ENCODE measurements at places on chromosomes 12 and 14.

DNA sequence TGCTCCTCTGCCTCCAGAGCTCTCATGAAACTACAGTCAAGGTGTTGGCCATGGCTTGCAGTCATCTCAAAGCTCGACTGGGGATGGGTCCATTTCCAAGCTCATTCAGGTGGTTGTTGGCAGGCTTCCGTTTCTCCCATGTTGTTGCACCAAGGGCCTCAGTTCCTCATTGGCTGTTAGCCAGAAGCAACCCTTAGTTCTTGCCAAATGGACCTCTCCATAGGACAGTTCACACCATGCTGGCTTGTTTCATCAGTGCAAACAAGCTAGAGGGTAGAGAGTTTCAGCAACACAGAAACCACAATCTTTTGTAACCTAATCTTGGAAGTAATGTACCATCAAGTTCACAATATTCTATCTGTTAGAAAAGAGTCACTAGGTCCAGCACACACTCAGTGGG is 22.7 kb upstream of the PPM1A start:
- DNase-seq = no peak

DNA sequence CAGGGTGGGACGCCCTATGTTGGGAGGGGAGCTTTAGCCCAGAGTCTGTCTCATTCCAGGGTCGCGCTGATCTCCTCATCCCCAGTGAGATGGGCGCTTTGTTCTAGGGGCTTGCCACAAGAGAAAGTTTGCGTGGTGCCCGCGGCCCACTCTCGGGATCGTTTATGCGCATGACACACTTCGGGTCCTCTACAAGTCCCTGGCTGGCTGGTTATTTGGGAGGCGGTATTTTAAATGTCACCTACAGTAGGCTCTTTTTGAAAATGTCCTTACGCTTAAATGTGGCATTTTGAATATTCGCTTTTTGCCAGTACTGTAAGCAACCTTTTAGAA is 541 bp downstream of the GOLT1B start:
- DNase-seq = no peak

DNA sequence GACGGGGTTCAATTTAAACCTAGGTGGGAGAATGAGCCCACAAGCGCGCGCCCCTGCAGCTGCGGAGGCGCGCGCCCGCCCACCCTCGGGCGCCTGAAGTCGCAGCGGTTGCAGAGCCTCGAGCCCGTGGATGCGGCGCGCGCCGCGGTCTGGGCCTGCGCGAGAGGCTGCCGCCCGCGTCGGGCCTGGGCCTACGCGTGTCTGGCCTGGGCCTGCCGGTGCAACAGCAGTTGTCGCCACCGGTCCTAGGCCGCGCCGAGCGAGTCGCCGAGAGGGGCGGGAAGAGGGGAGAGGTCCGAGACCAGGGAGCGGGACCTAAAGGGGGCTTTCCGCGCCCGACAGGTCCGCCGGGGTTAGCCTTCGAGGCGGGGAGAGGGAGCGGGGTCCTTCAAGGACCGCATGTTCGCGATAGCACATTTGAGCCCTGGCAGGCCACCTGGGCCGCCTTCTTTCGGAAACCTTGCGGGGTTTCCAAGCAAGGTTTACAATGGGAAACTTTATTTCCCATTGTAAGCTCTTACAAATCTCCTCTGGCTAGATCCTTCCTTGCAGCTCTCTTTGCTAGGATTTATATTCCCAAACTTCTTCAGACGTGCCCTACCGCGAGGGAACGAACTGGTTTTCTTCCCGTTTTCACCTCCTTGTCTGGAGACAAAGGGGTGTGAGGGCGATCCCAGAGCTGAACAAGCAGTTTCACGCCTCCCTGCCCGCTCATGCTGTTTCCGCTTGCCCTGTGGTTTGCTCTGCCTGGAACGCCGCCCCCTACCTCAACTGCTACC is 6.8 kb downstream of the SIX6 start:
- DNase-seq = no peak

- no peak for DNase-seq
These were observed 13.3 kb upstream of the PZP start for GRCh38 chr12:9221483-9221882.

GRCh38 chr12:30134229-30134628 is 350.5 kb upstream of the TMTC1 start:
- no peak for DNase-seq

DNA sequence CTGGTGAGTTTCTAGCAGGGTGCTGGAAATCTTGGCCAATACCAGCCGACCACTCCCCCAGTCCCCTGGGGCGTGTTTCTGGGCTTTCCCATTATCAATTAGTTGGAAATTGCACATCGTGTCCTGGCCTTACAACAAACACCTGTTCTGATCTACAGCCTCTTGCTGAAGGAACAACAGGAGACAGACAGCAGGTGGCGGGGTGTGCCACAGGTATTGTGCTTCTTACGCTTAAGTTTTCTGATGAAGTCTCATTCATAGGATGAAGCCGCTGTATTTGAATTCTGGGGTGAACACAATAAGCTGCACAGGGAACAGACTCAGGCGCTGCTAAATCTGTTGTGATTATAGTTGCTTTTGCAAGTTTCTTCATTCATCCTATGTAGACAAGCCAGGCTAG is 703 bp downstream of the HIGD1C start:
- DNase-seq = no peak

GRCh38 chr14:38485026-38485425 is 229.1 kb upstream of the CLEC14A start:
- no peak for DNase-seq

DNA sequence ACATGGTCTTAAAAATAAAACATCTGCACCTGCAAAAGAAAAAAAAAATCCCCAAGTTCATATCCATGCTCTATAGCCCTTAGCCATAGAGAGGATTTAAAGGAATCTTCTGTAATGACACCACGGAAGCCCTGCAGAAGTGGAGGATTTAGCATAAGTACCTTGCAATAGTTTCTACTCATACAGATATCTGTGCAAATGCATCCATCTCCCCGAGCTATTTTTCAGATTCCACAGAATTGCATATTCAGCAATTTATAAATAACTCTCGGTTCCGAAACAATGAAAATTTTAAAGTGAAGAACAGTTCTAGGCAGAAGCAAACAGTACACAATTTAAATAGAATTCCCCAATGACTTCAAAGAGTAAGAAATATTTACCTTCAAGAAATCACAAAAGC is 424 bp downstream of the IGF1 start:
- DNase-seq = no peak

DNA sequence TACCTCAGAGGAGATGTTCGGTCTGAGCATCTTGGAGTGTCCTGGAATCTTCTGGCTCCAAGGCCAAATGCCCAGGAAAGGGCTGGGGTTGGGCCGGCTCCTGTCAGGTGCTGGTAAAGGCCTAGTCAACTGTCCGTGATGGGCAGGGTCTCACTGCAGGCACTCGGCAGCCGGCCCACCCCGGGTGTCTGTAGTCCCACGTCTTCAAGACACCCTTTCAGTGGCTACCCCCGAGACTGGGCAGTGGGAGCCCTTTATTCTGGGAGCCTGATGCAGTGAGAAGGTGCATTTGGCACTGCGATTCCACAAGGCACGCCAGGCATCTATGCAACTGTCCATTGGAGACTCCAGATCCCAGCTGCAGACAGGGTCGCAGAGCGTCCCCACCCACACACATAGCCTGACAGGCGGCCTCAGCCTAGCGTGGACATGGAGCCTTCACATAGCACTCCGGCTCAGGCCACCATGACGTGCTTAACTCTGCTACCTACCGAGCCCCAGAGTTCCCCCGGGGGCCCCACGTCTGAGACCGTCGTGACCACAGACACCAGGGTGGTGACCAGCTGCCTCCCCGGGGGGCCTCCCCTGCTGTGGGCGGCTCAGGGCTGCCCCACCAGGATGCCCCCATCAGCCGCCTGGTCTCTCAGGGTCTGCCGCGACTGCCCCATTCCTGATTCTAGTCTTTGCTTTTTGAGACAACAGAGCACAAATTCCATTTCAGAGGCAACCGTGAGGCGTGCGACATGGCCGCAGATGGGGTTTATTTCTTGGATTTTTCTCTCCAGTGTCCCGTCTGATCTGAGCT is 331.8 kb upstream of the SFSWAP start:
- no peak for DNase-seq

DNA sequence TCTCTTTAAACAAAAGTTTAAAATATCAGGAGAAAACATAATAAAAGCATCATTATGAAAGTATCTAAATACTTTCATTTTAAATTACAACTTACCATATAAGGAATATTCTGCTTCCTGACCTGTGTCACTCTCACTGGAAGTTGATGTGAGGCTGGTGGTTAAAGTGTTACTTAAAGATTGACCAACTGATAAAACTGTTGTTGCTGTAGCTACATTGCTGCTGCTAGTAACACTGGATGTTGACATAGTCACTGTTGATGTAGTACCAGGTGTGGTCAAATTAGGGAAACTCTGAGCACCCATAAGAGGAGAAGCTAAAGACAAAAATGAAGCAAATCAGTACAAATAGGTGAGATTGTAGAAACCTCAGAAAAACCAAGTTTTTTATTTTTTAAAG is 79.9 kb downstream of the HECTD1 start:
- DNase-seq = no peak

- DNase-seq = no peak
These were observed 19.1 kb upstream of the PGF start for GRCh38 chr14:74974364-74975058.

GRCh38 chr14:85508863-85509262 is 21.1 kb upstream of the FLRT2 start:
- no peak for DNase-seq

GRCh38 chr14:23117371-23118020 is 1.6 kb downstream of the CEBPE start:
- no peak for DNase-seq

GRCh38 chr14:65696801-65697200 is 284.3 kb downstream of the FUT8 start:
- no peak for DNase-seq

GRCh38 chr12:93908846-93909567 is 231.8 kb downstream of the CRADD start:
- DNase-seq = no peak

DNA sequence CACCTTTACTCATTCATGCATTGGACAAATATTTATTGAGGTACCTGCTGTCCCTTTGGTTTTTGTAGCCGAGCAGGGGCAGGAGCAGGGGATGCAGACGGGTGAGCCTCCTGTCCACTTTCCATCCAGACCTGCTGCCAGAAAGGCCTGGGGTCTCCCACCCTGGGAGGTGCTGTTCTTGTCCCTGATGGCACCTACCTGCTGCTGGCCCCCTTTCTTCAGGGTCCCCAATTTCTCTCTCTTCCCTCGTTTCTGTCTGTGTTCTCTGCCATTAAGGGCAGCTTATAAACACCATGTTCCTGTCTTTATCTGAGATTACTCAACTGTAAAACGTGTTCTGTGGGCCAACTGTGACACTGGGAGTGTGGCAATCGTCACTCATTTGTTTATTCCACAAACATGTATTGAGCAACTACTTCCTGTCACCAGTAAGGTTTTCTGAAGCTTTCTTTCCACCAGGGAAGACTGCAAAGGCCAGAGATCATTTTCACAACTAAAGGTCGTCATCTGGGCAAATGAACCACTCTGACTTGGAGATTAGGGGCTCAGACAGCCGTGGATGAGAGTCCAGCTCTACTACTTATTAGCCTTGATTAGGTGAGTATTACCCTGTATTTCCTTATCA is at the start of gene HAL:
Gene HAL (minus strand): TSS at position 311 of the 625 bp plus-strand sequence. CDS start 434 bp downstream, outside the sequence.
- no peak for DNase-seq

- no peak for DNase-seq
These were observed 162.8 kb upstream of the LHX5 start for GRCh38 chr12:113634474-113634873.

GRCh38 chr14:99516156-99516870 is 35.1 kb downstream of the CCNK start:
- DNase-seq = no peak

- DNase-seq = no peak
These were observed 78.5 kb downstream of the ARL6IP4 start for GRCh38 chr12:123058980-123059379.

GRCh38 chr12:58728397-58728796 is 191.9 kb downstream of the LRIG3 start:
- DNase-seq = no peak

- no peak for DNase-seq
These were observed 216.6 kb upstream of the C14orf180 start for GRCh38 chr14:104362761-104363605.

DNA sequence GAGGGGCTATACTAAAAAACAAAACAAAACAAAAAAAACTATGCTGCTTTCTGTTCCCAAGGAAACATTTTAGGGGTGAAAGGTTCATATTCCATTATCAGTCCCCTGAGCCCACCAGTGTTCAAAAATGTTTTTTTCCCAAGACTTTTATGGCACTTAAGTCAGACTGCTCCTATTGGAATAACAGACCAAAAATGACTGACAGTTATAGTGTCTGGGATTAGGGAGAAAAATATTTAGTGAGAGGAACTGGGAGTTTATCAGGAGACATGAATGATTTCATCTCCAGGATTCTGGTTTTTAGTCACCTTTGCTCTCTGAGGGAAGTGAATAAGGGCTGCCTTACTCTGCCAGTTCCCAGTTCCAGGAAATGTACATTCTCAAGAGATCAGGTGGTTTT is 68.0 kb downstream of the PDE3A start:
- DNase-seq = no peak

GRCh38 chr14:32110548-32110896 is 33.4 kb downstream of the ARHGAP5 start:
- DNase-seq = no peak

GRCh38 chr12:113291586-113291985 is 43.3 kb downstream of the SLC8B1 start:
- DNase-seq = no peak

DNA sequence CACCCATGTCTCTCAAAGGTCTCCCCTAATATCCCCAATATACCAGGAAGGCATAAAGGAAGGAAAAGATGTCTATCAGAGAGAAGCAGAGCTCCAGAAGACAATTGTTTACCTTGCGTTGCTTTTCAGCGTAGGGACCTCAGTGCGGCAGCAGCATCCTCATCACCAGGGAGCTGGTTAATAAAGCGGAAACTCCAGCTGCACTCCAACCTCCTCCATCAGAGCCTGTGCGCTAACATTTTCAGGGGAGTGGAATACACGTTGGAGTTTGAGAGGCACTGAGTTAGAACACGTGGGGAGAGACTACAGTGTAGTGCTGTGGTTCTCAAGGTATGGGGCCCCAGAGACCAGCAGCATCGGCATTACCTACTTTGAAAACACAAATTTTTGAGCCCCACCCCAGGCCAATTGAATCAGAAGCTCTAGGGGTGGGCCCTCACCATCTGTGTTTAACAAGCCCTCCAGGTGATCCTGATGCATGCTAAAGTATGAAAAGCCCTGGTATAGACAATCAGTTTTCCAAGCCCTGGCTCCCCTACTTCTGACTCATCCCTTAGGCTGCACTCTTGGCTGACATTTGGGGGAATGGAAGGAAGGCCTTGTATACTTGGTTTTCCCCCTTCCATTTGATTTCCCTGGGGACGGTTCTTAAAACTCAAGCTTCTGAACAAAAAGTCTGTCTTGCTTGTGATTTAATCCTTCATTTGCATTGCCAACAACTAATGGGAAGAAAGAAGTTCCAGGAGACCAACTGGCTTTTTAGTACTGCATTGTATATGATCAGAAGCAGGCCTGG is 419.0 kb upstream of the CCDC196 start:
- no peak for DNase-seq
